Fibroblast of skin of scalp (primary cell): ENCODE measurements at places on chromosomes 1 and 21.

GRCh38 chr1:42456010-42456753 is at the start of the genes PPCS and ZMYND12:
Gene PPCS (plus strand): TSS chr1:42456543. CDS start chr1:42456566, 23 bp downstream.
Gene ZMYND12 (minus strand): TSS chr1:42456022. CDS start chr1:42455997, 25 bp downstream.
- DNase-seq: peak; percentile 87

DNA sequence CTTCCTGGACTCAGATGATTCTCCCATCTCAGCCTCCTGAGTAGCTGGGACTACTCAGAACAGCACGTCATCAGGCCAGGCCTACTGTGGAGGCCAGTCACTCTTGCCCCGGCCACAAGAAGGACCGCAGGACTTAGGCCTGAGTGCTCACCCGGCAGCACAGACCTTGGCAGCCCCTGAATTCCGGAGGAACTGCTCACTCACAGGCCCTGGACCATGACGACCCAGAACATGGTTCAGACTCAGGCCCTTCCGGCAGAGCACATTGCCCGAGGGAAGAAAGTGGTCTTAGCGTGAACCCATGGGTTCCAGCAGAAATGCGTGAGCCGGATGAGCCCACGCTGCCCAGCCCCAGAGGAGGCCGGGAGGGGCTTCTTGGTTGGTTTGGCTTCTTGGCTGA is 177.3 kb upstream of the TMEM51 start:
- no peak for DNase-seq

- DNase-seq: no peak
Observed at GRCh38 chr1:43933386-43934100, at the start of gene ARTN. Gene ARTN (plus strand): TSS chr1:43933801. CDS start chr1:43935657, 1,856 bp downstream.

DNA sequence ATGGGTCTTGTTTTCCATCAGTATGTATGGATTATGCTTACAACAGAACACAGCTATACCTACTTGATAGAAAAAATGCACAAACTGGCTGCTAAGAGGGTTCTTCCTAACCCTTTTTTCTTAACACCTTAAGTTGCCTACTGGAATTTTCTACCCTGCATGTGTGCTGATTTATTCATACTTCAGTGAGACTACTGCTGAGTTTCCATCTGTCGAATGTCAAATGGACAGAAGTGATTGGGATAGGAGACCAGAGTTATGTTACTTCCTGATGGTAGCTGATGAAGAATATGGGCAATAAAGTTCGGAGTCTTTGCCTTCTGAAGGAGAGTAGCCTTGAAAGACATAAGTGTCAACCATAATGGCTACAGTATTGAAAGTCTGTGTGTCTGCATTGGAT is 6.5 kb upstream of the DNM3 start:
- no peak for DNase-seq

DNA sequence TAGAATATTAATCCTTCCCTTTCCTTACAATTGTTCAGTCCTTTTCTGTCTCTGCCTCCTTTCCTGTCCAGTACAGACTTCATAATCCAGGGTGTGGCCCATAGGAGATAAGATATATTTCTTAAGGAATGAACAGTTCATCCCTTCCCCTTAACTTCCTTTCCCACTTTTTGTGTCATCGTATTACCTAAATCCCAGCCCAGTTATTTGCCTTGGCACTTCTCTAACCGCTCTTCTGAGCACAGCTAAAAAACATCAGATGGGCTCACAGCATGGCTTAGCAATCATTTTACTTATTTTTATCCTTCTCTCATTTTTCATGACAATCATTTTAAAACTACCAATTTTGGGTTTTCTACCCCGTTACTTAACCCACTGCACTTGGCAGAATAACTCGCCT is 39.6 kb downstream of the F3 start:
- DNase-seq: no peak

DNA sequence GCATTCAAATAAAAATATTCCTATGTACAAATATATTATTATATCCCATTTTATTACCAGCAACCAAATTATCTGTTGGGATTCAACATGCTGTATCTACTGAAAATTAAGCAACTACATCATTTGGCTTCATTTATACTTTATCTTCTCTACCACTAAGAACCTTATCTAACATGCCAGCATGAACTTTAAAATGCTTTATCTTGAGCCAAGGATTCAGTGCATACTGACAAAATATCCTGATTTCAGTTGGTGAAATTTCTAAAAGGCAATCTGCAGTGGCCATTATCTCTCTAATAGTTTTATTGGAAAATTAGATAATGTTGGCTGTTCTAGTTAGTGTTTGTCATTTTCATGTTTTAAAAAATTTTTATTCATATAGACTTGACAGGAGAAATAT is 1149.9 kb downstream of the KCNT2 start:
- no peak for DNase-seq

GRCh38 chr1:41656825-41657500 is 172.5 kb upstream of the EDN2 start:
- no peak for DNase-seq

GRCh38 chr1:8200317-8201115 is 117.4 kb upstream of the SLC45A1 start:
- no peak for DNase-seq

DNA sequence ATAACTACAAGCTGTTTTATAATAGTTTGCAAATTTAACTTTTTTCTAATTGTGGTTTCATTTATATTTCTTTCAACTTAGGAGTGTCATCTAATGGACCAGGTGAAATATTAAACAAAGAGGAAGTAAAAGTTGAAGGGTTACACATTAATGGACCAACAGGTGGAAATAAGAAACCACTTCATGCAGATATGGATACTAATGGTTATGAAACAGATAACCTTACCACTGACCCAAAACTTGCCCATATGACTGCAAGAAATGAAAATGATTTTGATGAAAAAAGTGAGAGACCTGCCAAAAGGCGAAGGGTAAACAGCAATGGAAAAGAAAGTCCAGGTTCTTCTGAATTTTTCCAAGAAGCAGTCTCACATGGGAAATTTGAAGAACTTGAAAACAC is 59.7 kb downstream of the MIER1 start:
- DNase-seq: no peak

GRCh38 chr1:21667348-21668231 is 1.6 kb downstream of the RAP1GAP start:
- DNase-seq: no peak

DNA sequence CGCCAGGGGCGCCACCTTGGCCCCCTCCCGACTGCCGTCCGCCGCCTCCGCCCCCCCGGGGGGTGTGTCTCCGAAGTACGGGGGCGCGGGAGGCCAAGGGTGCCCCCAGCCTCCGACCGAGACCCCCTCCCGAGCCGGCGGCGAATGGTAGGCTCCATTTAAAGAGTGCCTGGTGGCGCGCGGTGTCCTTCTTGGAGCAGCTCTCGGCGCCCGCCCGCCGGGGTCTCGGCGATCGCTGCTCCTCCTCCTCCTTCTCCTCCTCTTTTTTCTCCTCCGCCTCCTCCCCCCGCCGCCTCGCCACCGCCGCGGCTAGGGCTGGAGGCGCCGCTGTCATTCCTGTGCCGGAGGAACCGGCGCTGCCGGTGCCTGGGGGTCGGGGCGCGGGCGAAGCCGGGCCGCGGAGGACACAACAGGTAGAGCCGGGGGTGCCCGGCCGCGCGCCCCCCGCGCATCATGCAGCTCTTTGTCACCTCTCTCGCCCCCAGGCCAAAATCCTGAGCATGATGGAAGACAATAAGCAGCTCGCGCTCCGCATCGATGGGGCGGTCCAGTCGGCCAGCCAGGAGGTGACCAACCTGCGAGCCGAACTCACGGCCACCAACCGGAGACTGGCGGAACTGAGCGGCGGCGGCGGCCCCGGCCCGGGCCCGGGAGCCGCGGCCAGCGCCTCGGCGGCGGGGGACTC is at the start of gene KAZN:
TSS of gene KAZN (plus strand) at position 188 of the 685 bp plus-strand sequence.
- peak; percentile 20 for DNase-seq

- DNase-seq: peak; percentile 51
Observed at GRCh38 chr1:15749399-15750291, 7.3 kb downstream of the TMEM82 start.
